ENCODE measurements at places on chromosomes 11 and 22. TPM values are rescaled to one million over a fixed set of nuclear protein-coding genes. Genes with fewer than 3 reads are reported as not detected.

Gene SLC25A1
- total RNA-seq: 73.9 TPM

Gene DLG2
- total RNA-seq: 0.49 TPM

Gene KCNQ1OT1
- total RNA-seq: 0.32 TPM

Gene ABCG4
- under 0.01 TPM for total RNA-seq

Gene HEPN1
- total RNA-seq: not detected

Gene SEC14L2
- total RNA-seq: 9.6 TPM
